ENCODE measurements at places on chromosomes 5 and 9.
A peak's percentile ranks its signal among the peaks of the same experiment; 100 is the strongest.

DNA sequence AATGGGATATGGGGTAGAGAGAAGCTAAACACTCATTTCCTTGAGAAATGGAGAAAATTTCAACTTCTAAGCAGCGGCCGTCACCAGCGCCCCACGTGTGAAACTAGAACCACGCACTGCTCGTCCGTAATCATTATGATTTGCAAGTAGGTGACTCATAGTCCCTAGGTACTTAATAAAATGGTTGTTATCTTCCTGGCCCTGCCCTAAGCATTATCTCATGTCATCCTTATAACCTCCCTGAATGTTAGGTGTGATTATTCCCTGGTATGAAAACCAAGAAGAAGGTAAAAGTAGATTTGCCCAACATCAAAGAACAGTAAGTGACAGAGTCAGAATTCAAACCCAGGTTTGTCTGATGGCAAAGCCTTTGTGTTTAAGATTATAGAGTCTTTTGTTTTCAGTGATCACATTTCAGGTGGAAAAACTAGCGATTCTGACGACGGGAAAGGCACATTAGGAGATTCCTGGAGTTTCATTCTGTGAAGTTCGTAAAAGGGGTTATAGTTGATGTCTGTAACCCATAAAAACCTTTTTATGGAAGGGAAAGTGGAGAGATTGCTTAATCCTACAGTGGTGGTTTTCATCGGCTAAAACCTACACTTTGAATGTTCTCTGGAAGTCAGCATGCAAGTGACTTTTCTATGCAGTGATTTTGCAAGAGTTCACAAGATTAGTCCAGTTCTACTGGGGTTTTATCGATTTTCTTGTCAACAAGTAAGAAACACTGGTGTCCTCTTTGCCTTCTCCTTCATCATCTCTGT is 202.9 kb upstream of the WWC1 start:
- no peak for DNase-seq

DNA sequence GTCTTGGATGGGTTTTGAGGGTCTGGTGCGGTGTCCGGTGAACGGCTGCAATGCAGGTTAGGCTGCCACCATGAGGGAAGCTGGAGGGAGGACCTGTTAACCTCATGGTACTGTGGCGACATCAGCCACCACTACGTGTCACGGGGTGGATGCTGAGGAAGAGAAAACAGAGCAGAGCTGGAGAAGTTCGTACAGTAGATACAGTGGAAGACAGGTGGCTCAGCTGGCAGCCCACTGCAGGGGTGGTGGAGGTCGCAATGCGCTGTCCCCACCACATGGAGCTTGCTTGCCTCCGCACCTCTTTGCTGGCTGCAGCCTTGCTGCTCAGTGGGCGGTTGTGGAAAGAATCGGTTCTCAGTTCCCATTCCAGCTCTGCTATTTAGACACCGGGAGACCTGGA is 2.8 kb downstream of the DCANP1 start:
- DNase-seq = peak; percentile 29

DNA sequence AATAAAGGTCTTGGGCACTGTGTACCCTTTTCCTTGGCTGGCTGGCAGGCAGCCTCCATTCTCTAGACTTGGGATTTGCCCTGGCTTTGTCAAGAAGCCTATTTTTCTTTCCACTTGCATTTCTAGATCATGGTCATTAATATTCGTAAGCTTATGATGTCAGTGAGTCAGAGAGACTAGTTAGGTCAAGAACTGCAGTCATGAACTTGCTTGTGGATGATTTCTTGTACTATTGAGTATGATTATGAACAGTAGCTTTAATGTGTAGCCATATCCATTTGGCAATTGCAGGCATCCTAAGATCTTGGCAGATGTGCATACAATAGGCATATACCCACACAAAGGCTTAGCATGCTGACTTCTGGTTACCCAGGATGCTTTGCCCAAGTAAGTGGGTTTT is 186.8 kb upstream of the CLINT1 start:
- no peak for DNase-seq

DNA sequence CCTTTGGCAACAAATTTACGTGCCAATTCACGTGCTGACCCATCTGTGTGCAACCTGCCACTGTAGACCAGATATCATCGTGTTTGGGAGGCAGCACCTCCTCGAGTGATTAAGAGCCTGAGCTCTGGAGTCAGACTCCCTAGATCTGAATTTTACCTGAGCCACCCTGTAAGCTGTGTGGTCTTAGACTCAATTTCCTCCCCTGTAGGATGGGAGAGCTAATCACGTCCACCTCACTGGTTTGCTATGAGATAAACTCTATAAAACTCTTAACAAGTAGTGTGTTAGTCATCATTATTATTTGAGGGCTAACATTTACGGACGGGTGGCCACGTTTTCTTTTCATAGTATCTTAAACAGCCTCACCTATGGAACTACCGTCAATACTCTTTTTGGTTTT is 220.0 kb upstream of the ADAMTSL1 start:
- DNase-seq = no peak

GRCh38 chr9:29775491-29775890 is 2202.2 kb upstream of the C9orf72 start:
- no peak for DNase-seq

DNA sequence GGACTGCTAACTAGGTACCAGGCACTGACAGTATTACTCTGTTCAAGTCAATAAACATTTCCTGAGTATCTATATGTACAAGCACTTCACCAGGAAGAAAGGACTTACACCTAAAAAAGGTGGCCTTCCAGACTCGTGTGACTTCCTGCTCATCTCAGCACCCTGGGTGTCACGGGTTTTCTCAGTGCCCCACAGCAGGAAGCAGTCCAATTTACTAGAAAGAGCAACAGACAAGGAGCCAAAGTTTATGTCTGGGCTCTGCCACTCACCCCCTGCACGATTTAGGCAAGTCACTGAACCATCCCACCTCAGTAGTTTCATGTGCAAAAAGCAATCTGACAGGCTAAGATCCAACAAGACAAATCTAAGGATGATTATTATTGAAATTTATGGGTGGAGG is 92.4 kb downstream of the TMEM215 start:
- DNase-seq = no peak

- DNase-seq = no peak
Observed at GRCh38 chr9:71822456-71822855, 54.1 kb upstream of the CEMIP2 start.

DNA sequence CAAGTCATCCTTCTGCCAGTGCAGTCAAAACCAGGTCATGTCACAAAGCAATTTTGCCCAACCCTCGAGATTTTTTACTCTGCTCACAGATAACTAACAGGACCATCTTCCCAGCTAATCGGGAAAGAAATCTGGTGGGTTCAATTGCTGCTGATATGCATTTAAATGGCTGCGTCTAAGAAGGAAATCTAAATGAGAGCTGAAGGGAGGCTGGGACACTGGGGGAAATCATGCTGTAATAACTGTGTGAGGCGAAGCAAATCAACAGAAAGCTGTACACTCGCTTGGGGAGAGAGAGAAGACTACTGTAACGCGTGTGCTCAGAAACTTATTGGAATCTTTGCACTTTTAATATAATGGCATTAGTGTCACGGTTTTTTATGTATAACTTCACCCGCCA is 535.0 kb downstream of the CDK5RAP2 start:
- DNase-seq = no peak

DNA sequence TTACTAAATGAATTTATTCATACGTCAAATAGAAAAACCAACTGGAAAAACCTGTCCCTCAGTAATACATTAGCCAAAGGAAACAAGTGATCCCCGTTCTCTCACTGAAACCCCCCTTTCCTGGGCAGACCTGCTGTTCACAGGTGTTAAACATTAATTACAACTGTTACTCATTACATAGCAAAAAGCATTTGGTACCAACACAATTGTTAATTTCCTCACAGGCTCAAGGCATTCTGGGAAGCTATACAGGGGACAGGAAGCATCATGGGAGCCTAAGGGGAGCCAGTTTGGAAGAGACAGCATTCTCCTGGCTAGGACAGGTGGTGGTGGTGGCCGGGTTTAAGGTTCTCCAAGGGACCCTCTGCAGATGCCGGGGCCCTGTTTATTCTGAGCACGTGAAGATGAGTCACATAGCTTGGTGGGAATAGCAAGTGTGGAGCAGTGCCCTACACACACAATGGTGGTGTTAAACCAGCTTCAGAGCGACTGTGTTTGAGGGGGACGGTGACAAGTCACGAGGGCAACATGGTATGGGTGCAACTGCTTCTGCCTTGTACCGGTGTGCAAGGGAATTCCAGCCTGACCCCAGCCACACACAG is 62.6 kb upstream of the SLC25A51 start:
- DNase-seq = no peak
